Anterior cingulate cortex (tissue), 58 donors: ENCODE measurements at places on chromosomes 3 and 15.

- DNase-seq, result no peak
These were observed 21.0 kb downstream of the H1-8 start for GRCh38 chr3:129563850-129564535.

GRCh38 chr3:4426261-4426781 lies 40.7 kb downstream of the SUMF1 start:
- DNase-seq, result no peak

DNA sequence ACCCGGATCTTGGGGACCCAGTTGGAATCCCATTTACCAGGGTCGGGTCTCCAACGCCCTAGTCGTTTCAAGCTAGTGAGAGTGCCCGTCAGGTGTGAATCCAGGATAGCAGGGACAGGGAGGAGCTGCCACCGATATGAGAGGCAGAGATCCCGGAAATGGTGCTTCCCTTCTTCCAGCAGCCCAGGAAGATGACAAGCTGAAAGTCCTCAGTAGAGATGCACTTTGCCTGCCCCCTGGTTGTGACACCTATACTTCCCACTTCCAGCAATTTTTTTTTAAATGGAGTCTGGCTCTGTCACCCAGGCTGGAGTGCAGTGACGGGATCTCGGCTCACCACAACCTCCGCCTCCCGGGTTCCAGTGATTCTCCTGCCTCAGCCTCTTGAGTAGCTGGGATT lies 503.0 kb downstream of the NTRK3 start:
- no peak for DNase-seq

- DNase-seq, result no peak
These were observed 31.4 kb downstream of the RAF1 start for GRCh38 chr3:12632523-12632922.

GRCh38 chr3:35900079-35900478 lies 260.8 kb downstream of the ARPP21 start:
- no peak for DNase-seq

DNA sequence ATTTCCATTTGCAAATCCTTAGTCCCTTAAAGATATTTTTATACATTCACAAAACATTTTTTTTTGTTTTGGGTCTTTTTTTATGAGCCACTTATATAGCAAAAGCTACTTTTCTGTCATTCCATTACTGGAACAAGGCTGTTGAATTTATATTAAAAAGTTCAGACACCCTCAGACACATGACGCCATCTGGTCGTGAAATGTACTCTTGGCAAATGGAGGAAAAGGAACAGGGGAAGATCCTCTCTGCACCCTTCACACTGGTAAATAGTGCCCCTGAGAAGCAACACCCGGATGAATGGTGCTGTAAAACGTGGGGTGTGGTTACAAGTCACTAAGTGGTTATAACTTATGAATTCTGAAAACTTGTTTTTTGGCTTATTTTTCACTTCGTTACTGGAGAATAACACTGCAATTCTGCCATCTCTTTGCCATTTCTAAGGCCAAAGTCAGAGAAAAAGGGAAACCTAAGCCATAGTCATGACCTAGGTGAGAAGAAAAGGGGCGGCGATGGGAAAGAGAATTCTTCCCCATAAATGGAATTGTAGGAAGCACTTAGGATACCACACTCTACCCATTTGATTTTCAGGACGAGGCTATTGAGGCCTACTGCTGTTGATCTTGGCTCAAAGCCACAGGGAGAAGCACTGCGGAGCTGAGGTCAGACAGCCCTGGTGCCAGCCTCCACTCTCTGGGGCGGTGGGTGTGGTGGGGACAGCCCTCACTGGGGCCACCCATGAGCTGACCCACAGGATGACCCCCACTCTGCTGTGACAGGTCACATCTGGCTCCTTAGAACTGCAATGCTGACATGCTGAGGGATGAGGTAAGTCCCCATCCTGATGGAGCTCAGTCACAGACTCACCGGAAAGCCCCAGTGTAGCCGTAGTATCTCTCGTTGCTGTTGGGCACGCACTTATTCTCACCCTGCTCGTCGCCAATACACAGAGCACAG lies 21.9 kb downstream of the LTF start:
- DNase-seq, result no peak

GRCh38 chr3:134808835-134809234 lies 13.8 kb downstream of the EPHB1 start:
- DNase-seq, result no peak

GRCh38 chr15:95280711-95281110 lies 1049.3 kb downstream of the MCTP2 start:
- no peak for DNase-seq

DNA sequence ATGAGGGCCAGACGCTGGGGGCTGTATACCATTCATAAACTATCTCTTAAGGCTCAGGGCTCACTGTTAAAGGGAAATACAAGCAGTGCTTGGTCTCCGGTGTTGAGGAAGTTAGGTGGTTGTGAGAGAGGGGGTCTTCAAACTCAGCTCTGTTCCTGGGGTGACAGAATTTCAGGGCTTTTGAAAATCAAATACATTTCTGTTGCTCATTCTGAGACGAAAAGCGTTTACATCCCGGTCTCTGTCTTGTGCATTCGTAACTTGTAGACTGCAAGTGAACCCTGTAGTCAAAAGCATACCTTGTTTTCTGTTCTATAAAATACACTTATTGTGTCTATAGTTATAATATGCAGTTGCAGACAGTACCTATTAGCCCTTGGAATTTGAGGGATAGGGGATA lies 1.7 kb downstream of the SLCO3A1 start:
- no peak for DNase-seq
